ENCODE measurements at places on chromosomes 2 and 18.

DNA sequence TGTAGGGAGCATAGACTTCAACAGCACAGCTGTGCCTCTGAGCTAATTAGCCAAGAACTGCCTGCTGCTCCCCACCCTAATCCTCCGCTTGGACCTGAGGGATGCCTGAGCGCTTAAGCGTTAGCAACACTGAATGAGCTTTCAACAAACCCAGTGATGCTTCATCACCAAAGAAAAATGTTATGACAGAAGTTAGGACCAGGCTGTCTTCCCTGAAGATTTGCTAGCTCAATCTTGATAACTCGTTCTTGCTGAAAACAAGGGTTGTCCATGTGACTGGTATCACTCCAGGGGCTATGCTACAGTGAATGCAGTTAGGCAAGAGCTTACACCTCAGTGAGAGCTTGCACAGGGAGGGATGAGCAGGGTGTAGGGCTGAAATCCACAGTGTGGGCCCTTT is 190.7 kb upstream of the SIX2 start:
- DNase-seq = no peak

GRCh38 chr2:192971981-192972380 is 777.2 kb upstream of the TMEFF2 start:
- DNase-seq = no peak

DNA sequence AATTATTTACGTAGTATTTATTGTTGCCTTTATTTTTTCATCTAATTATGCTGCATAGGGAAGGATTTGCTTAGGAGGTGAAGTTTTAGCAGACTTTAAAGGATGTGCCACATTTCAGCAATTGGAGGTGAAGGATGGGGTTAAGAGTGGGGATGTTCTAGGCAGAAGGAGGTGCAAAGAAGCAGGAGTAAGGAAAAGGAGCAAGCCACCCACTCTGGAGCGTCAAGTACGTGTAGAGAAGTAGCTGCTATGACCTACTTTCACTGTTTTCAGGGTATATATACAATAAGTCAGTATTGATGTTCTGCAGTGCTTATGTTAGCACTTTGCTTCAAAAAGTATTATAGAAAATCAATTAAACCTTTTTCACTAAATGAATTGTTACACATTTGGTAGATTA is 34.4 kb downstream of the ITGAV start:
- DNase-seq = no peak

DNA sequence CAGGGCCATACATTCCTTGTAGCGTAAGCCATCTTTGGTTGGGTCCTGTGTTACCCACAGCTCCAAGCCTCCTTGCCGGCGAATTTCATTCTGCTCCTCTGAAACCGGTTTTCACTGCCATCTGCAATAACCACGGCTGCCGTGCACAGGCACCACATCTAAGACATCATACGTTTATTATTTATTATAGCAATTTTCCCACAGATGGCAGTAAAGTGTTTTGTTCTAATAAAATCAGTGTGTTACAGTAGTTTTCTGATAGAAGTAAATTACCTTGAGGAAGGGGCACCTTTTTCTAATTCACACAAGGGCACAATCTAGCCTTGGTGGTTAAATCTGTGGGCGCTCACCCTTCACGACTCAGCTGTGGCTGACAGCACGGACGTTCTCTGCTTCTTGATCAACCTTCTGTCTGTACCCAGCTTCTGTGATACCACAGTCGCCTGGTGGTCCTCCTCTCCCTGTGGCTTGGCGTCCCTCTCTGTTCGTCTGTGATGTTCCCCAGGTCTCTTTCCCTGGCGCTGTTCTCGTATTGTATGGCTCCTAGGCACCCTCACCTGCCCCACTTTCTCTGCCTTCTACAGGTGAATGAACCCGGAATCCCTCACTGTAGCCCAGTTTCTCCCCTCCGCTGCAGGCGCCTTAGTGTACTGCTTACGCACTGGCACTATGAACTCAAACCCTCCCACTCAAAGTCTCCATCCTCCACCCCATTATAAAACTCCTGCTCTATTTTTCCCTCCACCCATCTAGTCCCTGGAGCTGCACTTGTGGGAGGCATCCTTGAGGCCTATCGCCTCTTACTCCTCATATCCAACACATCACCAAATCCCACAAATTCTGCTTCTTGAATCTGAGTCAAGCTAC is 236.8 kb downstream of the DYSF start:
- no peak for DNase-seq

DNA sequence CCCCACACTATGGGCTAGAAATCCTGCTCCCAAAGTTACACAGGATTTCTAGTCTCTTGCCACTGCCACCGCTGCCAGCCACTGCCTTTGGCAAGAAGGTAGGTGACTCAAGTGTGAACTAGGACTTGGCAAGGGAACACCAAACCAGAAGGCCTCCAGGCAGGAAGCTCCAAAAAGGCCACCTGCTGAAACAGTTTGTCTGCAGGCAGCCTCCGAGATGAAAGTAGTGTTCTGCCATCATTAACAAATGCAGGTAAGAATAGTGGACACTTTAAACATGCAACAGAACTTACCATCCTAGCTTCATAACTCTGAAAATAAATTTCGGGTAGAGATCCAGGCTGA is 3.9 kb downstream of the ANKRD44 start:
- DNase-seq = no peak

- DNase-seq = no peak
Measured at GRCh38 chr2:138787053-138787666, 7.0 kb upstream of the NXPH2 start.

DNA sequence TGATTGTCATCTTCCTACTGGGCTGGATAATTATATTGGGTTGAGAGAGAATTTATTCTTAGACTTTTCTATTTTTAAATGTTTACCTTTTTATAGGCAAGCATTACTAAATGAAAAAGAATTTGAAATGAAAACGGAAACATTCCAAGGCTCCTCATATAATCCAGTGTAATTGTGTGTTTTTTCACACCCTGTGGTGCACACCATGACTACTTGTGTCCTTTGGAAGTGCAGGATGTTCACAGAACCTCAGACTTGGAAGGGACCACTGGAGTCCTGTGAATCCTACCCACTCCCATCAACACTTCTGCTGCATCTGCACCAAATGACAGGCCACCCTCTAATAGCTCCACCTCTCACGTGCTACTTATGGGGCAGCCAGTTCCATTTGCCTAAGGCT is 48.0 kb downstream of the NAT8 start:
- DNase-seq = no peak

All from CD8-positive, alpha-beta T cell (primary cell).